Bladder microvascular endothelial cell (primary cell): ENCODE measurements at places on chromosomes 6 and 20. TPM values are rescaled to one million over a fixed set of nuclear protein-coding genes. Genes with fewer than 3 reads are reported as not detected.

CCDC28A gene
- total RNA-seq = 14.2 and 16.2 TPM in 2 replicates

LRFN2 gene
- not detected in 2 replicates for total RNA-seq

GNRH2 gene
- 0.25 TPM in 1 of 2 replicates, not detected in the other for total RNA-seq

TOMM6 gene
- total RNA-seq = 30.8 and 50.0 TPM in 2 replicates

LCA5 gene
- 3.3 and 3.6 TPM in 2 replicates for total RNA-seq

PSORS1C1 gene
- total RNA-seq = 5.7 and 8.1 TPM in 2 replicates

MEI4 gene
- total RNA-seq = under 0.01 TPM in 1 of 2 replicates, not detected in the other

TMEM217 gene
- total RNA-seq = 6.8 and 28.6 TPM in 2 replicates

ACTL10 gene
- 1.5 and 1.6 TPM in 2 replicates for total RNA-seq

TMEM170B gene
- 1.3 and 3.6 TPM in 2 replicates for total RNA-seq

PACRG gene
- total RNA-seq = not detected in 2 replicates

RIN2 gene
- total RNA-seq = 68.5 and 97.4 TPM in 2 replicates

KCNK15 gene
- 0.06 TPM in 1 of 2 replicates, not detected in the other for total RNA-seq

BTN1A1 gene
- not detected in 2 replicates for total RNA-seq

BACH2 gene
- total RNA-seq = 0.16 and 4.8 TPM in 2 replicates

HRH3 gene
- not detected in 2 replicates for total RNA-seq

TSHZ2 gene
- total RNA-seq = 0.65 and 1.5 TPM in 2 replicates

SRF gene
- 10.2 and 16.6 TPM in 2 replicates for total RNA-seq

TREM2 gene
- not detected in 2 replicates for total RNA-seq

MUC21 gene
- total RNA-seq = not detected in 2 replicates

C6orf15 gene
- not detected in 2 replicates for total RNA-seq

ADAM33 gene
- 0.16 TPM in 1 of 2 replicates, not detected in the other for total RNA-seq

GRM1 gene
- under 0.01 TPM in 1 of 2 replicates, not detected in the other for total RNA-seq

GPR6 gene
- not detected in 2 replicates for total RNA-seq

TFAP2C gene
- under 0.01 TPM in 1 of 2 replicates, not detected in the other for total RNA-seq

BTN2A1 gene
- total RNA-seq = 7.8 and 15.2 TPM in 2 replicates

TGM3 gene
- total RNA-seq = not detected in 2 replicates

VSTM2L gene
- total RNA-seq = under 0.01 and 0.31 TPM in 2 replicates

PGBD1 gene
- total RNA-seq = 6.5 and 7.0 TPM in 2 replicates

MLN gene
- not detected in 2 replicates for total RNA-seq

ADGRF1 gene
- not detected in 2 replicates for total RNA-seq

TCF15 gene
- total RNA-seq = 1.6 and 3.7 TPM in 2 replicates

COL9A1 gene
- total RNA-seq = not detected in 2 replicates

FAM8A1 gene
- total RNA-seq = 7.8 and 10.1 TPM in 2 replicates

HMGCLL1 gene
- total RNA-seq = not detected in 2 replicates

MYH7B gene
- total RNA-seq = 0.06 and 0.16 TPM in 2 replicates

HCRTR2 gene
- total RNA-seq = not detected in 2 replicates

HLA-DQB2 gene
- total RNA-seq = not detected in 2 replicates

ZBTB46 gene
- 28.7 and 46.9 TPM in 2 replicates for total RNA-seq

OXT gene
- total RNA-seq = not detected in 2 replicates

LY6G6D gene
- not detected in 2 replicates for total RNA-seq

SLC13A3 gene
- 0.13 TPM in 1 of 2 replicates, not detected in the other for total RNA-seq

CRISP3 gene
- total RNA-seq = not detected in 2 replicates

PLCG1 gene
- 147 and 274 TPM in 2 replicates for total RNA-seq

NMBR gene
- 0.16 TPM in 1 of 2 replicates, not detected in the other for total RNA-seq

SCRT2 gene
- total RNA-seq = not detected in 2 replicates

NFKBIE gene
- 7.8 and 20.0 TPM in 2 replicates for total RNA-seq

RFX6 gene
- not detected in 2 replicates for total RNA-seq

CDC5L gene
- total RNA-seq = 15.1 and 25.2 TPM in 2 replicates

ABHD16B gene
- total RNA-seq = not detected in 2 replicates

EYS gene
- not detected in 2 replicates for total RNA-seq

SOX18 gene
- 36.2 and 43.9 TPM in 2 replicates for total RNA-seq

CNKSR3 gene
- 4.2 and 22.3 TPM in 2 replicates for total RNA-seq

RAET1G gene
- 0.44 and 0.65 TPM in 2 replicates for total RNA-seq

DACT2 gene
- not detected in 2 replicates for total RNA-seq

SNPH gene
- total RNA-seq = 3.7 and 5.5 TPM in 2 replicates

PDRG1 gene
- 4.4 and 6.9 TPM in 2 replicates for total RNA-seq

REM1 gene
- 0.06 TPM in 1 of 2 replicates, not detected in the other for total RNA-seq
